ENCODE measurements at places on chromosomes 3 and 15. TPM values are rescaled to one million over a fixed set of nuclear protein-coding genes. Genes with fewer than 3 reads are reported as not detected.

DNA sequence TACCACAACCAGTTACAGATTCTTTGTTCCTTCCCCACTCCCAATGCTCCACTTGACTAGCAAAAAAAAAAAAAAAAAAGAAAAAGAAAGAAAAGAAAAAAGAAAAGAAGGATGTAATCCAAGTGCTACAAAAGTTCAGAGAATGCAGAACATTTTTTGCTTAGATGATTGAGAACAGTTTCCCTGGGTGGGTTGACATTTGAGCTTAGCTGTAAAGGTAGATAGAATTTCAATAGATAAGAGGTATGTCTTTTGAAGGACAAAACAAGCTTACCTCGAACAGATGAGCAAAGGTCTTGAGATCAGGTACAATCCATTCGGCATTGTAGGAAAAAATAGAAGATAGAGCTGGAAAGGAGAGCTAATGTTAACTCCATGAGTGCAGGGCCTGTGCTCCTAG, 344.6 kb upstream of the NECTIN3 start:
- DNase-seq: no peak
- H3K36me3 ChIP-seq: no peaks in the 10 kb centered on the region
- H3K4me1 ChIP-seq: no peaks in the 10 kb centered on the region
- H3K27me3 ChIP-seq: peaks cover 4% of the 10 kb centered on the region

DNA sequence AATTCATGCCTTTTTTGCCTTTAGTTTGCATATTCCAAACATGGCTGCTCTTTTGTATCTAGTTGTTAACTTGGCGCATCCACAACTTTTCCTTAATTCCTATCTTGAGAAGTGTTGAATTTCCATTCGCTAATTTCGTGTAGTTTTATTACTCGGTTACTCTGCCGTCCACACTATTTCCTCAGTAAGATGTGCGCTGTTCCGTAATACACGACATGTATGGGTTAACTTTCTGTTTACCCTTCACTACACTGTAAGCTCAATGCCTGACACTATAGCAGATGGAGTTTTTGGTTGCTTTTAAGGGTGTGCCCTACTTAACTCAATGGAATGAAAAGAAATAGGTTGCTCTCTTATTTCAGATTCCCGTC, 724 bp downstream of the RPSA start:
- H3K27me3 ChIP-seq: peaks cover 2% of the 10 kb centered on the region
- H3K4me3 ChIP-seq: peak overlapping the region; percentile 92
- H3K36me3 ChIP-seq: peaks cover 59% of the 10 kb centered on the region
- peak overlapping the region; percentile 99 for H3K27ac ChIP-seq
- peaks cover 38% of the 10 kb centered on the region for H3K4me1 ChIP-seq

DNA sequence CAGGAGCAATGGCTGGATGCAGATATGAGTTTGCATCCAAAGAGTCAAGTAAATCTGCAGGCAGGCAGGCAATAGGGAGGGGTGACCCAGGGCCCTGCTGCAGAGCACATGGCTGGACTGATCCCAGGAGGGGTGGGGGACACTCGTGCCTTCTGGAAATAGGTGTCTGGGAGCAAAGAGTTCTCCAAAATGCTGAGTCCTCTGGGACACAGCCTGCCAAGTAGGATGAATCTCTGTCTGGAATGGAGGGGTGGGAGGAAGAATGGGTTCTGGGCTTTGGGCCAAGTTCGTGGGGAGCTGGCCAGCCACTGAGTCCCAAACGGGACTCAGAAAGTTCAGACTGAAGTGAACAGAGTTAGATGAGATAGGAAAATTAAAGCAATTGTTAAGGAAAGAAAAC, 214.5 kb downstream of the MTHFS start:
- no peak overlapping the region for H3K4me3 ChIP-seq
- no peaks in the 10 kb centered on the region for H3K36me3 ChIP-seq

DNA sequence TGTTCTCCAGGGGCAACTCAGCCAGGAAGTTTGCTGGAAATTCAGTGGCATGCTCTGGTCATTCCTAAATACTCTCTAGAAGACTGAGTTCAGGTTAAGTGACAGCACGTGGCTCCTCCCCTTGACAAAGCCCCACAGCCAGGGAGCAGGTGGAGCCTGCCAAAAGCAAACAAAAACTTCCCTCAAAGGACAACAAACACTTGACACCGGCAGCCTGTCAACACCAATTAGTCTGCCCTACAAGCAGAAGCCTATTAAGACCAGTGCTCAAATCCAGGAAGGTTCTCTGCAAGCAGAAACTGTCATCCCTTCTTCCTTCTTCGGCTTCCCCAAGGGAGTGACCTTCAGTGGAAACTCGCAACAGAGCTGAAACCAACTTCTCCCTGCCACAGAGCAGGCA, 5.0 kb downstream of the MEX3B start:
- H3K27me3 ChIP-seq: peaks cover 15% of the 10 kb centered on the region
- peaks cover 10% of the 10 kb centered on the region for H3K4me1 ChIP-seq
- DNase-seq: no peak
- no peaks in the 10 kb centered on the region for H3K36me3 ChIP-seq
- H3K27ac ChIP-seq: no peak overlapping the region
- no peak overlapping the region for H3K4me3 ChIP-seq

Gene IQCF5
- not detected for total RNA-seq
